ENCODE measurements at places on chromosomes 3 and 15. TPM values are rescaled to one million over a fixed set of nuclear protein-coding genes. Genes with fewer than 3 reads are reported as not detected.

The SPINK8 gene
- not detected for total RNA-seq

The ZPLD1 gene
- not detected for total RNA-seq

The TMEM207 gene
- not detected for total RNA-seq

The SAMD7 gene
- total RNA-seq = not detected

The FOXB1 gene
- not detected for total RNA-seq

The THRB gene
- total RNA-seq = 0.39 TPM

The TP63 gene
- total RNA-seq = not detected

The CHRNA5 gene
- 3.9 TPM for total RNA-seq

The PARP14 gene
- 51.8 TPM for total RNA-seq

The ELL3 gene
- total RNA-seq = 3.1 TPM

The BTLA gene
- total RNA-seq = not detected

The SAMMSON gene
- total RNA-seq = not detected

The CEP63 gene
- 13.8 TPM for total RNA-seq

The GLT8D1 gene
- total RNA-seq = 60.7 TPM

The ITIH3 gene
- total RNA-seq = not detected

The GCSAM gene
- not detected for total RNA-seq

The SLC12A1 gene
- total RNA-seq = not detected

The TRIM69 gene
- total RNA-seq = 17.3 TPM

The DUOXA2 gene
- not detected for total RNA-seq

The MYLK gene
- 92.5 TPM for total RNA-seq

The CHRM5 gene
- total RNA-seq = not detected

The DLL4 gene
- total RNA-seq = 24.1 TPM

The COLQ gene
- 0.93 TPM for total RNA-seq

The ZNF774 gene
- total RNA-seq = 0.87 TPM

Measured in mammary microvascular endothelial cell (primary cell).